ENCODE measurements at places on chromosomes 1 and 21.

DNA sequence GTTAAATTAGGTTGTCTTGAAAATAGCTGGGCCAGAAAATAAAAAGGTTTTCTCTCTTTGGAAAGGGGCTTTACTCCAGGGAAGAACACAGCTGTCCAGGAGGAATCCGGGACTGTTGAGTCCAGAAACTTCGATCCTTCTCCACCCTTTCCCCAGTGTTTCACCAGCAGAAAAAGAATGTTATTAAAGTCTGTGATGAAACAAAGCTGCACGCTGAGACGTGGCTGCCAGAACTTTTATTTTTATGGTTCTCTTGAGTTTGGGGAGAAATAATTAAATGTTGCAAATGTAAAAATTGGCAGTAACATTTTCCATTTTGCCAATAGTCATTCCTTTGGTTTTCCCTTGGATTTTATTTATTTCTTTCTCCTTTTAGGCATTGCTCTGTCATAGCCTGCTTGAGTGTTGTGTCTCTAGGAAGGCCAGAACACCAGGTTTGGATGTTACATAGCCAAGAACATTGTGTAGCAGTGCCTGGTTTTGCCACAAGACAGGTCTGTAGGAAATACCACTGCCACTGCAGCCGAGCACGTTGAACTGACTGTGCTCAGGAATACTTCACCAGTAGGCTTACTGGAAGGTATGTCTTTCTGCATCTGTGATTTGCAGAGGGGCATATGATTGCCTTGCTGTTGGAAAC, 87.4 kb downstream of the ROR1 start:
- no peak for DNase-seq
- H3K4me1 ChIP-seq: peaks cover 56% of the 10 kb centered on the region
- no peak overlapping the region for H3K4me3 ChIP-seq
- H3K27ac ChIP-seq: no peak overlapping the region

DNA sequence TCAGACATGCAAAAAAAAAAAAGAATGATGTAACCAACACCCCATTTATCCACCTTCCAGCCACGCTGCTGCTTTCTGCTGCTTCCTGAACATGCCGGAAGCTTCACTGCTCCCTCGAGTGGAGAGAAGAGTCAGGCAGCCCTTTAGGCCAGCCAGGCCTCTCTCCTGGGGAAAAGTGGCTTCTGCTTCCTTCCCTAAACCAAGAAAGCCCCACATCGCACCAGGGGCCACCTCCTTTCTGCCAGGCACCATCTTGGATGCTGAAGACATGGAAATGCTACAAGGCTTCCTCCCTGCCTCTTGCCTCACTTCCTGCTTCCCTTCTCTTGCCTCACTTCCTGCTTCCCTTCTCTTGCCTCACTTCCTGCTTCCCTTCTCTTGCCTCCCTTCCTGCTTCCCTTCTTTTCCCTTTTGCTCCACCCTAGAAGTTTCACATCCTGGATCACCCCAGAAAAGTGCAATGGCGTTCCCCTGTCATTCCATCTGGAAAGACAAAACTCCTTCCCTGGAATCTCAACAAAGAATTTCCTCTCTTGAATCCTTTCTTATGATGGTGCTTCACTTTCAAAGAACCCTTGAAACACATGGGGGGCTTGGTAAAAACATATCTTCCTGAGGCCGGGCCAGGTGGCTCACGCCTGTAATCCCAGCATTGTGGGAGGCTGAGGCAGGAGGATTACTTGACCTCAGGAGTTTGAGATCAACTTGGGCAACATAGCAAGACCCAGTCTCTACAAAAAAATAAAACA, 18.7 kb downstream of the TNFRSF8 start:
- no peak overlapping the region for H3K27ac ChIP-seq
- H3K36me3 ChIP-seq: no peaks in the 10 kb centered on the region
- H3K27me3 ChIP-seq: peaks cover 5% of the 10 kb centered on the region
- H3K4me1 ChIP-seq: no peaks in the 10 kb centered on the region
- no peak overlapping the region for H3K4me3 ChIP-seq
- no peak for DNase-seq

DNA sequence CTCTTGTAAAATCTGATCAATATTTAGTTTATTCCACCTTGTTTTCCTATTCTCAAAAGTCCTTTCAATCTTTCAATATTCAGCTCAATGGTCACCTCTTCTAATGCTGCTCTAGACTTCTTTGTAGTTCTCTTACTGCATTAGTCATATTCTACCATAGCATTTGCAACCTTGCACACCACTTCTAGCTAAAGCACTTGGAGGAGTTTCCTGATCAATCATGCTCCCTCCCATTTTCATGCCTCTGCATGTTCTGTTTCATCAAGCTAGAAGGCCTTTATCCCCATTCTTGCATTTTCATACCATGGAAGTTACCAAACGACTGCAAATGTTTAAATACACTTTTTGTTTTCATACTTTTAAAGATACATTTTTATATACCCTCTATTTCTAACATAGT, 72.1 kb downstream of the SLC5A9 start:
- H3K4me3 ChIP-seq: no peak overlapping the region
- DNase-seq: no peak
- no peaks in the 10 kb centered on the region for H3K4me1 ChIP-seq
- H3K36me3 ChIP-seq: no peaks in the 10 kb centered on the region
- H3K27ac ChIP-seq: no peak overlapping the region

DNA sequence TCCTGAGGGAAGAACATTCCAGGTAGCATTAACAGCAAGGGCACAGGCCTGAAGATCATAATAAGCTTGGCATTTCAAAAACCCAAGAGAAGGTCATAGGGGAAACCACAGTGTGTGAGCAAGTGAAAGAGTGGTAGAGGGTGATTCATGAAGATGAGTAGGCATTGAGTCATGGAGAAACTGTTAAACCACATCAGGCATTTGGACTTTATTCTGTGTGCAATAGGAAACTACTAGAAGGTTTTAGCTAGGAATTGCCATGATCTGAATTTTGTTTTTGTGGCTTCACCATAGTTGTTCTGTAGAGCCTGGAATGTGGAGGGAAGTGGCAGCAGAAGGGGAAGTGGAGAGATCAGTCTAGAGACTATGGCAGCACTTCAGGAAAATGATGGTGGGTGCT, 359.0 kb upstream of the PTBP2 start:
- no peak overlapping the region for H3K4me3 ChIP-seq
- no peak for DNase-seq
- peak overlapping the region; percentile 2 for H3K27ac ChIP-seq
- H3K27me3 ChIP-seq: no peaks in the 10 kb centered on the region

GRCh38 chr1:11571906-11572616, 82.2 kb downstream of the FBXO2 start:
- H3K4me3 ChIP-seq: no peak overlapping the region
- H3K36me3 ChIP-seq: no peaks in the 10 kb centered on the region
- peaks cover 15% of the 10 kb centered on the region for H3K4me1 ChIP-seq
- H3K27ac ChIP-seq: no peak overlapping the region
- no peaks in the 10 kb centered on the region for H3K27me3 ChIP-seq
- no peak for DNase-seq

DNA sequence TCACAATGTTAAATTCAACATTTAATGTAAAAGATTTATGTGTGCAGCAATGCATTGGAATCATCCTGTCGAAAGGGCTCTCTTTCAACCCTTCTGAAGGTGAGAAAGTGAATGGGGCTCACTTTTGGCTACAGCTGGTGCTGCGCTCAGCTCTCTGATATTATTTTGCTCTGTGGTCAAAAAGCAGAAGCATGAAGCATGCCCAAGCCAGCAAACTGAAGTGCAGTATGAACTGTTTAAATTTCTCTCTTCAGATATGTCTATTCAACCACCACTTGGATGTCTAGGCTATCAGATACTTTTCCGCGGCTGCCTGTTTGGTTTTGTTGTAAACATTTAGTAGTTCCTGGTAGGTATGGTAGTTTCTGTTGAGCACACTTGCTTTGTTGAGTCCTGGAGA, 216.9 kb upstream of the TMPRSS15 start:
- no peaks in the 10 kb centered on the region for H3K27me3 ChIP-seq
- H3K4me3 ChIP-seq: no peak overlapping the region
- no peaks in the 10 kb centered on the region for H3K36me3 ChIP-seq
- H3K4me1 ChIP-seq: no peaks in the 10 kb centered on the region

DNA sequence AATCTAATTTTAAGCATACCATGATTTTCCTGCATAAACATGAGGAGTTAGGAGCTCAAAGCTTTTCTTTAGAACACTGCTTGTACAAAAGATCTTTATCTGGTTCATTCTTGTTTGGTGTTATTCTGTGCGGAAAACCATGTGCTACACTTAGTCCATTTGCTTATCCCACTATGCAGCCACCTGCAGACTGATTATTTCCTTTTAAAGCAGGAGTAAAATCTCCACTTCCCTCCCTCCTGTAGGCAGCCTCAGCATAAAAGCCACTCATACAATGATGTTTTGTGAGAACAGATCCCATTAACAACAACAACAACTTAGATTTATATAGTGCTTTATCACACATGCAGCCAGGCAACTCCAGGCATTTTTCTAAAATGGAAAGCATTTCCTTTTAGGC, 355.3 kb upstream of the NEGR1 start:
- no peak overlapping the region for H3K27ac ChIP-seq
- H3K36me3 ChIP-seq: no peaks in the 10 kb centered on the region
- no peak for DNase-seq
- no peak overlapping the region for H3K4me3 ChIP-seq
- H3K27me3 ChIP-seq: no peaks in the 10 kb centered on the region

- peaks cover 46% of the 10 kb centered on the region for H3K4me1 ChIP-seq
- peak; percentile 64 for DNase-seq
- peak overlapping the region; percentile 67 for H3K27ac ChIP-seq
- H3K27me3 ChIP-seq: no peaks in the 10 kb centered on the region
- H3K4me3 ChIP-seq: no peak overlapping the region
Measured at GRCh38 chr1:21537511-21537931, 28.3 kb downstream of the ALPL start.

DNA sequence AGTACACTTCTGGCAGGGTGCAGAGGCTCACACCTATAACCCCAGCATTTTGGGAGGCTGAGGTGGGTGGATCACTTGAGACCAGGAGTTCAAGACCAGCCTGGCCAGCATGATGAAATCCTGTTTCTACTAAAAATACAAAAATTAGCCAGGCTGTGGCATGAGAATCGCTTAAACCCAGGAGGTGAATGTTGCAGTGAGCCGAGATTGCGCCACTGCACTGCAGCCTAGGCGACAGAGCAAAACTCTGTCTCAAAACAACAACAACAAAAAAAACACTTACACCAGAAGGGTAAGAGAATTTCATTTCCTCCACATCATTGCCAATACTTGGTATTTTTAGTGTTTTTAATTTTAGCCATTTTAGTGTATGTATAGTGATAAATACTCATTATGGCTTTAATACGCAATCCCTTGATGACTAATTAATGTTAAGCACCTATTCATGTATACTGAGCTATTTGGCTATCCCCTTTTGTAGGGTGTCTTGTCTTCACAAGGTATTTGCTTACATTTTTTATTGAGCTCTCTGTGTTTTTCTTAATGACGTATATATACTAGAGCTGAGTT, 77.1 kb upstream of the TNR start:
- H3K27ac ChIP-seq: no peak overlapping the region
- no peaks in the 10 kb centered on the region for H3K4me1 ChIP-seq

GRCh38 chr1:45473302-45473701, 17.7 kb downstream of the TESK2 start:
- no peaks in the 10 kb centered on the region for H3K36me3 ChIP-seq
- H3K27ac ChIP-seq: no peak overlapping the region
- H3K4me1 ChIP-seq: no peaks in the 10 kb centered on the region
- DNase-seq: no peak
- H3K4me3 ChIP-seq: no peak overlapping the region

GRCh38 chr1:236468625-236469024, 55.2 kb upstream of the LGALS8 start:
- DNase-seq: no peak
- no peaks in the 10 kb centered on the region for H3K27me3 ChIP-seq
- peaks cover 10% of the 10 kb centered on the region for H3K4me1 ChIP-seq
- H3K4me3 ChIP-seq: no peak overlapping the region
- H3K36me3 ChIP-seq: no peaks in the 10 kb centered on the region

GRCh38 chr1:206839857-206840256, 25.6 kb upstream of the IL20 start:
- no peaks in the 10 kb centered on the region for H3K36me3 ChIP-seq
- no peak overlapping the region for H3K4me3 ChIP-seq
- no peak overlapping the region for H3K27ac ChIP-seq
- no peak for DNase-seq

- peaks cover 19% of the 10 kb centered on the region for H3K27me3 ChIP-seq
- no peak overlapping the region for H3K27ac ChIP-seq
- peak; percentile 3 for DNase-seq
Measured at GRCh38 chr1:155174324-155175280, 953 bp downstream of the TRIM46 start.

DNA sequence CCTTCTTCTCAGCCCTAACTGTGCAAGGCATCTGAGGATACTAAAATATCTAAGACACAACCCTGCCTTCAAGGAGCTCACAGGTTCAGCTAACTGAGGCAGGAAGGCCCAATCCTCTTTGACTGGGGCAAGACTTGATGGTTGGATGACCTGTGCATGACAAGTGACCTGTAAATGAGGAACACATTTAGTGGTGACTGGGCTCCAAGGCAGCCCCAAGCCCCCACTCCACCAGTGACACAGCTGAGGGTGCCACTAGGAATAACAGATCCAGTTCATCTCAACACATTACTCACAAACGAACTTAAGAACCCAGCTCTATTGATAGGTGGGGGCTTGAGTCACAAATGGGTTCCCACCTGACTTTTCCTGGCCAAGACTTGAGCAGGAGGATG, 244.7 kb upstream of the IRF2BP2 start:
- no peaks in the 10 kb centered on the region for H3K36me3 ChIP-seq
- no peak overlapping the region for H3K4me3 ChIP-seq
- peaks cover 6% of the 10 kb centered on the region for H3K4me1 ChIP-seq
- H3K27ac ChIP-seq: no peak overlapping the region

- DNase-seq: no peak
- no peak overlapping the region for H3K4me3 ChIP-seq
- peaks cover 100% of the 10 kb centered on the region for H3K36me3 ChIP-seq
- H3K27ac ChIP-seq: no peak overlapping the region
Measured at GRCh38 chr1:35437200-35437599, 120.0 kb downstream of the KIAA0319L start.

DNA sequence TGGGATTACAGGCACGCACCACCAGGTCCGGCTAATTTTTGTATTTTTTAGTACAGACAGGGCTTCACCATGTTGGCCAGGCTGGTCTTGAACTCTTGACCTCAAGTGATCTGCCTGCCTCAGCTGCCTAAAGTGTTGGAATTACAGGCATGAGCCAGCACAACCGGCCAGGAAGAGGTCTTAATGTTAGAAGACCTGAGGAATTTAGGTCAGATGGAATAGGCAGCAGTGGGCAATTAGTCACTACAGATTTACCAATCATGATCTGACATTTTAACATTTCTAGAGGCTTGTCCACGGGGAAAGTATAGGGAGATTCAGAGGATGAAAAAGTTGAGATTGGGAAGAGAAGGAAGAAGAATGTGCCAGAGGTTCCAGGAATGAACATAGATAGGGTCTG, 8.9 kb upstream of the APP start:
- no peak overlapping the region for H3K27ac ChIP-seq
- no peak for DNase-seq
- no peak overlapping the region for H3K4me3 ChIP-seq
- H3K36me3 ChIP-seq: no peaks in the 10 kb centered on the region
- no peaks in the 10 kb centered on the region for H3K27me3 ChIP-seq
- H3K4me1 ChIP-seq: peaks cover 7% of the 10 kb centered on the region

GRCh38 chr1:163082971-163083370, 13.8 kb downstream of the RGS4 start:
- no peaks in the 10 kb centered on the region for H3K36me3 ChIP-seq
- no peak overlapping the region for H3K4me3 ChIP-seq
- DNase-seq: peak; percentile 34
- no peaks in the 10 kb centered on the region for H3K27me3 ChIP-seq
- H3K27ac ChIP-seq: no peak overlapping the region

GRCh38 chr1:68438310-68438709, 11.4 kb downstream of the RPE65 start:
- no peak overlapping the region for H3K27ac ChIP-seq
- H3K4me3 ChIP-seq: no peak overlapping the region
- H3K36me3 ChIP-seq: no peaks in the 10 kb centered on the region
- H3K4me1 ChIP-seq: no peaks in the 10 kb centered on the region

GRCh38 chr21:33244779-33245105, 15.0 kb downstream of the IFNAR2 start:
- H3K27ac ChIP-seq: peak overlapping the region; percentile 57
- no peaks in the 10 kb centered on the region for H3K27me3 ChIP-seq
- H3K36me3 ChIP-seq: peaks cover 29% of the 10 kb centered on the region

All from heart right ventricle (tissue), 16 donors.